ENCODE measurements at places on chromosomes 7 and 10. TPM values are rescaled to one million over a fixed set of nuclear protein-coding genes. Genes with fewer than 3 reads are reported as not detected.

- no peaks in the 10 kb centered on the region for H3K27me3 ChIP-seq
- no peaks in the 10 kb centered on the region for H3K36me3 ChIP-seq
- no peak overlapping the region for H3K27ac ChIP-seq
Measured at GRCh38 chr10:106493751-106494150, 670.8 kb downstream of the SORCS1 start.

GRCh38 chr10:70799124-70799523 lies 13.9 kb upstream of the TBATA start:
- no peak overlapping the region for H3K4me3 ChIP-seq
- no peak overlapping the region for H3K27ac ChIP-seq
- H3K27me3 ChIP-seq, result no peaks in the 10 kb centered on the region
- DNase-seq, result no peak

The MBL2 gene
- not detected for polyA plus RNA-seq

- no peaks in the 10 kb centered on the region for H3K27me3 ChIP-seq
- H3K4me1 ChIP-seq, result no peaks in the 10 kb centered on the region
- no peak overlapping the region for H3K27ac ChIP-seq
- H3K4me3 ChIP-seq, result no peak overlapping the region
- peak; percentile 64 for DNase-seq
Measured at GRCh38 chr10:132146941-132147915, 39.5 kb upstream of the DPYSL4 start.
